ENCODE measurements at places on chromosomes 16 and 17.

GRCh38 chr17:52762147-52762793, 603.8 kb upstream of the CA10 start:
- no peak for DNase-seq

- no peak for DNase-seq
Measured at GRCh38 chr16:65816556-65816955, 549.9 kb upstream of the CDH5 start.

GRCh38 chr16:50124769-50125168, 28.3 kb upstream of the TENT4B start:
- no peak for DNase-seq

DNA sequence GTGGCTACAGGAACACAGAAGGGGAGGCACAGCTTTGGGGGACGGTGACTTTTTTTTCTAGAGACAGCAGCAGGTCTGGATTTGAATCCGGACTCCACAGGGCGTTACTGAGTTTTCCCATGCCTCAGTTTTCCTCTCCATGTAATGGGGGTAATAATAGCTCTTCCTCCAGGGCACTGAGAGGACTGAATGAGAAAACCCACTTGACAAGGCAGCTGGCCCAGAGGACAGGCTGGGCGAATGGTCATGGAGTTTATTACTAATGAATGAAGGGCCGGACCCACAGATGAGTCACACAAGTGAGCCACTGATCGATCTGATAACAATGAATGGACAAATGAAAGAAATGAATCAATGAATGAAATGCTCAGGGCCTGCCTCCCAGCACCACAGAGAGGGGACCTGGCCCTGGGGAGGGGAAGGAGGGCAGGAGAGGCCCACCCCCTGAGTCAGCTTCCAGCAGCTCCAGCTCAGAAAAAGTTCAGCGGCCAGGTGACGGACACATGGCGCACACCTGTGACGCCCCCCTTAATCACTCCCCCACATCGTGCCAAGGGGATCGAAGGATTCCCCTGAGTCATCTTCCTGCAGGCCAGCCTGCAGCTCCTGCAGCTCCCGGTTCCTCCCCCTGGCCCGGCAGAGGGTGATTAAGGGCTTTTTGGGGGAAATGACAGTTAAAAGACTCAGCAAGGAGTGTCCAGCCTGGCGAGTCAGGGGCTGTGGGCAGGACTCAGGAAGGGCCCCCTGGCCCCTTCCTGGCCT, 54.3 kb downstream of the SOCS1 start:
- DNase-seq = no peak

DNA sequence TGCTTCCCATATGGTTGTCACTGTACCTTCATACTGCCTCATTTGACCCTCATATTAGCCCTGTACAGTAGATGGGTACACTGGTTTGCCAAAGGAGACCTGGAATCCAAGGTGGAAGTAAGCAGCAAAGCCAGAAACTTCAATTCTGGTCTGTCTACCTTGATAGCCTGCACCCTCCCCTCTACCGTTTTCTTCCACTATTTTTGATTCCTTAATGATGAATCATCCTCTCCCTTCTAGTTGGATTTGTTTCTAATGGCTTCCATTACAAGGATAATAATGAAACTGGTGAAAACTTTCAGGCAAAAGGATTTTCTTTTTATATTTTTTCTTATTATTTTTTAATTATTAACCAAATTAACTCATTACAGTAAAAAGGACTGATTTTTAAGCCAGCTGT, 17.3 kb downstream of the TAC4 start:
- DNase-seq = no peak

DNA sequence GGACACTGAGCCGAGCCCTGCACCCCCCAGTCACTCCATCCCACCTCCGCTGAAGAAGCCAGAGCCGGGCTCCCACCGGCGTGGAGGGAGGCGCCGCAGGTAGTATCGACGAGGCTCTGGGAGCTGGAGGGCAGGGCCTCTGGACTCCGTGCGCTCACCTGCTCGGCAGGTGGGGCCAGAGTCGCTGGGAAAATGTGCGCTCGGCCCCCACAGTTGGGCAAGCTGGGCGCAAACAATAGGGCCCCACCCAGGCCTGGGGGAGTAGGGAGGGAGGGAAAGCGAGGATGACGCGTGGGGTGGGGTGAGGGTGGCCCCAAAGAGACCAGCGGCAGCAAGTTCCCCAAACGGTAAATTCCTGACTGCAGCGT, 668 bp downstream of the JUP start:
- no peak for DNase-seq

GRCh38 chr16:90031931-90032673, 12.8 kb upstream of the DBNDD1 start:
- DNase-seq = no peak

DNA sequence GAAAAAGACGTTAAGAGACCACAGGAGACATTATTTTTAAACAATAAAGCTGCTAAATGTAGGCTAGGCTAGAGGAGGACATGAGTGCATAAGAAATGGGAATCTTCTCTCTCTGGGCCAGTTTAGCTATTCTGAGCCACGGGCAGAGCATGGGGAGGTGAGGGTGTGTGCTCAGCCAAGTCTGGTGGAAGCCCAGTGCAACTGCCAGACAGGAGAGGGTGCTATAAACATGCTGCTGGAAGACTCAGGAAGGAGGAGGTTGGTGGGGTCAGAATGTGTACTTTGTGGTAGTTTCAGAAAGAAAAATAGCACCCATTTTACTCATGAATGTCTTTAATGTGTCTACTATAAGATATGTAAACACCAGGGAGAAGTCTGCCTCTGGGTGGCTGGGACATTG, 5.9 kb upstream of the SDK2 start:
- no peak for DNase-seq

DNA sequence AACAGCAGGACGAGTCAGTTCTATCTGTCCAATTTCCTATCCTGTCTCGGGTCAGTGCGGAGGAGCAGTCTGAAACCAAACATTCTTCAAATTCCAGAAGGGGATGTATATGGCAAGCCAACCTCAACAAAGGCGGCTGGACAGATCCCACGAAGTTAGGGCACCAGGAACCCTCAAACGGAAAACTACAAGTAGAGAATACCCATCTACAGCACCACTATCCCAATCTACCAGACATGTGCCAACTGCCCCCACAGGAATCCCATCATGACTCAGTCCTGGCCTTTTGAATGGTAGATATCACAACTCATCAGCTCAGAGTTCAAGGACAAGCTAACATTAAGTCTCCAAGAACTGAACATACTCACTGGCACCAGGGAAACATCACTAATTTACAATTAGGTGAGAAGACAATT, 2.3 kb downstream of the NAT9 start:
- no peak for DNase-seq

DNA sequence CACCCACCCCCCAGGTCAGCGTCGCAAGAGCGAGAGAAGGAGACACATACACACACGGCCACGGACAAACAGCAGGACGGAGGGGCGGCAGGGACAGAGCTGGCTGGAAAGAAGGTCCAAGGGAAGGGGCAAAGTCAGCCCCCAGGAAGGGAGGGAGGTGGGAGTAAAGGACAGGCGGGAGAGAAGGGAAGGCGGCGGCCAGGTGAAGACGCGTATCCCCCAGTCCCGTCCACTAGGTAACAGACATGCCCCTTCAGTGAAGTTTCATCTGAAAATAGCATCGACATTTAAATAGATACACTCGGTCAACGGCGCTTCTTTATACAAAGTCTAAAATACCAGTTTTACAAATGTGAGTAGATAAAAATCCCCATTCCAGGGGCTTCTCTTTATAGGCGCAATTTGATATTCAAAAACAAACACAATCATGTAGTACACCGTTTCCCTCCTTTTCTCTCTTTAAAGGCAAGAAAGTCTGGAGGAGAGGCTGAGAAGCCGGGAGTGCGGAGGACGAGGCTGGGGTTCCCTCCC, 4.5 kb downstream of the CBX8 start:
- DNase-seq = no peak

DNA sequence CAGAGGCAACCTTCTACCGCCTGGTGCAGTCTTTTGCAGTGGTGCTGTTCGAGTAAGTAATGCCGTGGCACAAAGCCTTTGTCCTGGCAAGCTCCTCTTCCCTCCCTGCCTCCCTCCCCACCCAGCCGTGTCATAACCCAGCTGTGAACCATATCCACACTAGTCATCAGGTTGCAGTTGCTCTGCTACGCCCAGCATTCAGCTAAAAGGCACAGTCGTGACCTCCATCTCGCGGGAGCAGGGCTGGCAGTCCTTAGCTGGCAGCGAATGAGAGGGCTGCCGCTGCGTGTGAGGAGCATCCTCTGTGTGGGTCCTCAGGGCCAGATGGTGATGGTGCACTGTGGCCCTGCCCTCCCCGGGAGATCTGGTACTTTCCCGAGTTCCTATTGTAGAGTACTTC, 39.3 kb downstream of the CIBAR2 start:
- no peak for DNase-seq

DNA sequence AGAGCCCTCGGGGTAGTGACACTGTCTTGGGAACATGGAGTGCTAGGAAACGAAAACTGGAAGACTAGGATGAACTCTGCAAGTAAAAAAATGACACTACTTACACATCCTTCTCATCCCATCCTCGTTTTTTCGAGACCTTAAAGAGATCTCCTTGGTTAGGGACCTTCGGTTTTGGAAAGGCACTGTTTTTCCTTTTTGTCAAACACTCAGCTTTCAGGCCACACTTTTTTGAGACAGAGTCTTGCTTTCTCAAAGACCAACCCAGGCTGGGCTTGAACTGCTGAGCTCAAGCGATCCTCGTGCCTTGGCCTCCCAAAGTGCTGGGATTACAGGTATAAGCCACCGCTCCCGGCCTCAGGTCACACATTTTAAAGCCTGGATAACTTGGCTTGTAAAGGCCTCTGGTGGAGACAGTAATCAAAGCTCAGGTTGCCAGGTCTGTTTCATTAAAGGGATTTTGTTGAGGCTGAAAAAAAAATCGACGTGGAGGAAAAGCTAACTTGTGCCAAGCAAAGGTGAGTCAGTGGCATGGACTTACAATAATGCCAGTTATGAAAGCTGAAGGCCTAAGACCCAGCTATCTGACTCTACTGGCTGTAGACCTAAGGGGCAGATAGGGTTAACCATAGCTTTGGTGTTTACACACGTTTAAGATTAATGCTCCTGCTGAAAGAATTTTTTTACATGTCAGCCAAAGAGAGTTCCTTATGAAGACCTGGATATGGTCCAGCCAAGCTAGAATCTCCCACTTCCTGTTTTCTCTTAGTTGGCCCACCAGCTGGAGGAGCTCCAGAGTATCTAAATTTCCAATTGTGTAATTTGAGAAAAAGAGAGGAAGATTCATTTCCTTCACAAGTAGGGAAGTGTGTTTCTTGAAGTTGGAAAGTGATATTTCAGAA, 823 bp downstream of the NBR1 start:
- no peak for DNase-seq

DNA sequence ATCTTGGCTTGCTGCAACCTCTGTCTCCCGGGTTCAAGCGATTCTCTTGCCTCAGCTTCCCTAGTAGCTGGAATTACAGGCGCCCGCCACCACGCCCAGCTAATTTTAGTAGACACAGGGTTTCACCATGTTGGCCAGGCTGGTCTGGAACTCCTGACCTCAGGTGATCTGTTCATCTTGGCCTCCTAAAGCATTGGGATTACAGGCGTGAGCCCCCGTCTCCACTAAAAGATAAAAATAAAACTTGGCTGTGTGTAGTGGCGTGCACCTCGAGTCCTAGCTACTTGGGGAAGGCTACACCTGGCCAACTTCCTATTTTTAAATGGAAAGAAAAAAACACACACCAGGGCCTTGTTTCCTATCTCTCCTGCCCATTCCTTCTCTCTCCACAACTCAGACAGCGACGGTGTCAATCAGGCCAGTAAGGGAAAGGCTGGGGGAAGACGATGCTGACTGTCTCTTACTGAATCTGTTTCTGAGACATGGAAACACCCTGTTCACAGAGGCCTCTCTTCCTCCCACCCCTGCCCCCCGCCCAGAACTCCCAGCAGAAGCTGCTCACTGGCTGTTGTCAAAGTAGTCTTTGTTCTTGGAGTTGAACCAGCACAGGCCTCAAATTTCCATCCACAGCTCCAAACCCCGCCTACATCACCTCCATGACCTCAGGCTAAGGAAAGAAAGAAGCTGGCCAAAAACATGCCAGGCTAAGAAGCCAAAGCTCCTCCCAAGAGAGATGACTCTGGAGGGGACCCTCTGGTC, 96.6 kb downstream of the NXN start:
- DNase-seq = no peak

GRCh38 chr17:801660-802059, 19.5 kb downstream of the MRM3 start:
- DNase-seq = no peak

GRCh38 chr17:16286947-16287562, 66.2 kb downstream of the CENPV start:
- no peak for DNase-seq

DNA sequence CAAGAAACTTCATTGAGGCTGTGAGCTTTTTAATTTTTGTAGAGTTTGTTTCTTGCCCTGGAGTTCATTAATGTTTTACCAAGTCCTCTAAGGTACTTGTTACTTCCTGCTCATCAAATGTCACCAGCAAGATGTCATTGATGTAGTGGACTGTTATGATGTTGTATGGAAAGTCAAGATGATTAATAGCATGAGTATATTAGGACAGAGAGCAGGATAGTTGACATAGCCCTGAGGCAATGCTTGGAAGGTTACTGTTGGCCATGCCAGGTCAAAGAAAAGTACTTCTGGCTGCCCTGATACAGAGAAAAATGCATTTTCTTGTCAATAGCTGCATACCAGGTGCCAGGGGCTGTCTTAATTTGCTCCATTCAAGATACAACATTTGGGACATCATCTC, 6.7 kb downstream of the KRTAP1-5 start:
- no peak for DNase-seq

DNA sequence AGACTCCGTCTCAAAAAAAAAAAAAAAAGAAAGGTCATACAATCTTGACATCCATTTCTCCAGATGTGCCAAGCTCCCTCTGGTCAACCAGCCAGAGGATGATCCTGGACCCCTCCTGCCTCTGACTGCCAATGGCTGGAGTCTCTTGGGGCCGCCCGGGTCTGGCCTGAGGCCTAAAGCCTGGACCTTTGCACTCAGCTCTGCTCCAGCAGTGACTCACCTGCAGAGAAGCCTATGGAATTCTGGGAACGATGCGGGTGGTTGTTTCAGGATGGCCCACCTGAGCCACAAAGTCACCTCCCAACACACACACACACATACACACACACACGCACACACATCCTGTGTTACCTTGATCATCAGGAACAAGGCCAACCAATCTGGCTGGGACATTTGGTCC, 64.0 kb upstream of the DNAH17 start:
- no peak for DNase-seq

- no peak for DNase-seq
Measured at GRCh38 chr17:39981207-39981741, 667 bp downstream of the PSMD3 start.

DNA sequence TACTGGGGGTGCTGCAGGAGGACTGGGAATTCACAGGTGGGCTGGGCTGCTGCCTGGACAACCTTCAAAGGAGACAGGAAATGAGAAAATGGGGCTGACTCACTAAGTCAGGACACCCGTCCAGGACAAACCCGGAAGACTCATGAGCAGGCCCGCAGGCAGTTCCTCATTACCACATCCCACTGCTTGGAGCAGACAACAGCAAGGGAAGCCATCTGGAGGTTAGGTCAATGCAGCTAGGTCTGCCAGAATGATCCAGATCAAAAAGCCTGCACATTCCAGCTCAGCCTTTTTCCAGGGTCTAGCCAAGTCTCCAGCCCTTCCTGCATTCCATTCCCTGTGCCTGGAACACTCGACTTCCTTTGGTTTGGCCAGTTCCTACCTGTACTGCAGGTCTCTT, 536.5 kb upstream of the CDH11 start:
- no peak for DNase-seq

GRCh38 chr16:89482150-89482816, 8.1 kb downstream of the ANKRD11 start:
- no peak for DNase-seq
